ENCODE measurements at places on chromosomes 4 and X. TPM values are rescaled to one million over a fixed set of nuclear protein-coding genes. Genes with fewer than 3 reads are reported as not detected.

NOX1 gene
- 3.0 TPM for total RNA-seq

ZNF182 gene
- total RNA-seq: 3.3 TPM

STPG2 gene
- 0.24 TPM for total RNA-seq

SUPT20HL1 gene
- not detected for total RNA-seq

UGT2A1 gene
- 0.12 TPM for total RNA-seq

GPR50 gene
- not detected for total RNA-seq

BTC gene
- total RNA-seq: 1.7 TPM

ZMAT1 gene
- 2.5 TPM for total RNA-seq

GRCh38 chr4:122836941-122837340 lies 10.3 kb downstream of the FGF2 start:
- DNase-seq: no peak

- no peak for DNase-seq
Measured at GRCh38 chrX:50606300-50606950, 135.8 kb upstream of the DGKK start.

- no peak for DNase-seq
Measured at GRCh38 chr4:111678908-111679307, 466.3 kb upstream of the FAM241A start.

DNA sequence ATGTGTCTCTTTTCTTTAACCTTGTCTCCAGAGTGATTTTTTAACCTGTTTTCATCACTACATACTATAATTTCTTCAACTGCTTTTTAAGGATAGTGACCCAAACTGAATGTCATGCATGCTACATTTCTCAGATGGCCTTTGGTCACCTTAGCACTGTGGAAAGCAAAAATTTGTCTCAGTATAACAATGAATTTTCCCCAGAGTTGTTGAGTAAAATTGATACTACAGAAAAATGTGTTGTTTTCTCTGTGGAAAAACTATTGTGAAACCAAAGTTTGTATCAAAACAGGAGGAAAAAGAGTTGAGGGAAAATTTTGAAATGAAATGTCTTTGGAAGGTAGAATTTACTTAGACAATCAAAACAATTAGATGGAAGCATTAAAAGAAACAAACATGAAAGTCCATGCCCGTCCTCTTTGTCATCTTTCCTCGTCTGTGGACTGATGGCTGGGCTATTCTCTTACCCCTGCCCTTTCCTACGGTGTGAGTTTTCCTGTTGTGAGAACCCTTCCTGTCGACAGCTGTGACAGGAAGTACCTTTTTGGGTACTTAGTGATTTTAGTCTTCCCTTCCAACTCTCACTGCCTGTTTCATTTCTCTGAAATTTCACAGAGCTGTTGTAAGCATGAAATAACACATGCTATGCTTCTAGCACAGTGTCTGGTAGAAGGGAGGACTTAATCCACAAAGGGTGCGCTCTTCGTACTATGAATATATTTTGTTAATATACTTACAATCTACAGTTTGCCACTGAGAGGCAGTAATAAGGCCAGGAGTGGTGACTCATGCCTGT lies 50.8 kb downstream of the LRP2BP start:
- DNase-seq: no peak

DNA sequence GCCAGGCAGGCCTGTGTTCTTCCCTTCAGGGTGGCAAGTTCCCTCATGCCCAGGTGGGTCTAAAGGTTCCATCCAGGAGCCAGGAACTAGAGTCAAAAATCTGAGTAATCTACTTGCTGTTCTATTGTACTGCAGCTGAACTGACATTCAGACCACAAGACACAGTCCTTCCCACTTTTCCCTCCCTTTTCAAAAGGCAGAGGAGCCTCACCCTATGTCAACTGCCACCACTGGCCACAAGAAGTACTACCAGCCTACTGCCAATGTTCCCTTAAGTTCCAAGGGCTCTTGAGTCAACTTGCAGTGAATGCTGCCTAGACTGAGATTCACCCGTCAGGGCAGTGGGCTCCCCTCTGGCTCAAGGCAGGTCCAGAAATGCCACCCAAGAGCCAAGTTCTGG lies 133.5 kb downstream of the FAM47B start:
- no peak for DNase-seq

GRCh38 chr4:140888054-140888453 lies 131.9 kb upstream of the TBC1D9 start:
- no peak for DNase-seq

DNA sequence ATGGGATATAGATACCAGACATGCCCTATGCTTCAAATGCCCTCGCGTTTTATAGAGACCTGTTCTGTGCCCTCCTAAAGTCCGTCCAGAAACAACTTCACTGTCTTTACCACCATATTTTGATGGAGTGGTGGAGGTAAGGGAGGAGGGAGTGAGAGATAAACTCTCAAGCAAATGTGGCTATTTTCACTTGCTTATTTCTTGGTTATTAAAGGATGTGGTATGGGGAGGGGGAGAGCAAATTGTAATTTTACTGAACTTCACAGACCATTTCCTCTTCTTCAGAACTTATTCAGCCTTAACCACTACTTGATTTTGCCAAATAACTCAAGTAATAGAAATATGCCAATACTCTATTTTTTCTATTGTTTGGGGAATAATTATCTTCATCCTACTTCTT lies 31.5 kb downstream of the GPR174 start:
- DNase-seq: no peak

- DNase-seq: no peak
Measured at GRCh38 chr4:4837316-4837715, 22.1 kb upstream of the MSX1 start.

DNA sequence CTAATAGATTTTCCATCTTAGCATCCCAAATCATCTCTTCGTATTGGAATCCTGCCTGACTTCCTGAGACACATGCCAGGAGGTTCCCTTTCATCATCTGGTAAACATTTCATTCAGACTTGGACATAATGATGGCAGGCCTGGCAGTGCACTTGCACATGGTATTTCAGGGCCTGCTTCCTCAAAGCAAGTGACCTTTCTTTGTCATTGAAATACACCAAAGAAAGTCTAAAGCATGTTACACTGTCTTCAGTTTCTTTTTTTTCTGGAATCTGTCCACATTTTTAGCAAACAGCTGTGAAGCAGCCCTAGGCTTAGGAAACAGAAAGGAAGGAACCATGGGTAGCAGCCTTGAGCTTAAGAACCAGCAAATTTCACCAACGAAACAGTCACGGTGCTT lies 205.9 kb upstream of the VCX start:
- DNase-seq: no peak

- DNase-seq: no peak
Measured at GRCh38 chrX:134732676-134733075, 74.4 kb upstream of the PLAC1 start.

GRCh38 chr4:41179498-41180195 lies 34.7 kb downstream of the APBB2 start:
- DNase-seq: no peak

DNA sequence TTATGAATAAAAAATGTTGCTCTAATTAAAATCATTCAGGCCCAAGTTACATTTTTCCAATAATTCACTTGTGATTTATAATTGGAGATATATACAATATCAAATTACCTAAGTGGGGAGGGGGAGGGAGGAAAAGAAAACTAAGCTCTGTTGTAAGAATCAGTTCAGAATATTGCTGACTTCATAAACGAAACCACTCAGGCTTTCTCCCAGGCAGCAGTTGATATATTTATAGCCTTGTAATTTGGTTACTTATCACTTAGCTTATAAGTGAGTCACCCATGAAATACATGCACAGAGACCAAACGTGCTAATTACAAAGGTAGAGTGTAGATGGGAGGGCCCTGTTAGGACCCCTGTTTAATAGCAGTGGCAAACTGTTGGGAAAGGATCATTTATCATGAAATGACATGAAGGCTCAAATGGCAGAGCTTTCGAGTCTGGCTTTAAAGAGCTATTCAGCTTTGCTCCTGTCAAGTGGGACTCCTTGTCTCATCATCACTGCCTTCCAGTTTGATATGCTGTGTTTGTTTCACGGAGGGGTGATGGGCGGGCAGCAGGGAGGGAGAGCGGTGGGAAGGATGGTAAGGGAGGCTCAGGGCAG lies 105.6 kb upstream of the PGRMC2 start:
- no peak for DNase-seq

- no peak for DNase-seq
Measured at GRCh38 chr4:33085709-33086108, 2365.5 kb downstream of the PCDH7 start.

GRCh38 chr4:4327652-4328121 lies 37.6 kb downstream of the ZBTB49 start:
- peak; percentile 42 for DNase-seq

GRCh38 chrX:47831788-47832187 lies 4.9 kb upstream of the ZNF81 start:
- DNase-seq: peak; percentile 47

DNA sequence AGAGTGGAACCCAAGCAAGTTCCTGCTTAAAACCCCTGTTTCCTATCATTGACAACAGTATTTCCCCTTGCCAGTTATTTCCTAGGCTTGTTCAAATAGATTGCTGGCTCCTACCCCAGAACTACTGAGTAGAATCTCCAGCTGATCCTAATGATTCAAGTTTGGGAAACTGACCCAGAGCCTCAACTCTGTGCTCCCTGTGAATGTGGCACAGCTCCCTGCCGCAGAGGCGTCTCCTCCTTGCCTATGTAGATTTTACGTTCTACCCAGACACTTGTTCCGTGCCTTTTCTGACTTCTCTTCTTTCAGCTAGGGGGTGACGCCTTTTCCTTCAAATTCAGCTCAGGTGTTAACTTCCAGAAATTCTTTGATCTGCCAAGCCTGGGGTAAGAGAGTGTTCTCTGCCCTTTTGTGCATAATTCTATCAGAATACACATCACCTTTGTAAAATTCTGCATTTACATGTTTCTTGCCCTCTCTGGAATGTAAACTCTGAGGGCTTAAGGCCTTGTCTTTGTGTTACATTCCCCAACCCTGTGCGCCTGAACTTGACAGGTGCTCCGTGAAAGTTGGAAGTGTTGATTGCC lies 4.4 kb downstream of the LSM6 start:
- DNase-seq: no peak

DNA sequence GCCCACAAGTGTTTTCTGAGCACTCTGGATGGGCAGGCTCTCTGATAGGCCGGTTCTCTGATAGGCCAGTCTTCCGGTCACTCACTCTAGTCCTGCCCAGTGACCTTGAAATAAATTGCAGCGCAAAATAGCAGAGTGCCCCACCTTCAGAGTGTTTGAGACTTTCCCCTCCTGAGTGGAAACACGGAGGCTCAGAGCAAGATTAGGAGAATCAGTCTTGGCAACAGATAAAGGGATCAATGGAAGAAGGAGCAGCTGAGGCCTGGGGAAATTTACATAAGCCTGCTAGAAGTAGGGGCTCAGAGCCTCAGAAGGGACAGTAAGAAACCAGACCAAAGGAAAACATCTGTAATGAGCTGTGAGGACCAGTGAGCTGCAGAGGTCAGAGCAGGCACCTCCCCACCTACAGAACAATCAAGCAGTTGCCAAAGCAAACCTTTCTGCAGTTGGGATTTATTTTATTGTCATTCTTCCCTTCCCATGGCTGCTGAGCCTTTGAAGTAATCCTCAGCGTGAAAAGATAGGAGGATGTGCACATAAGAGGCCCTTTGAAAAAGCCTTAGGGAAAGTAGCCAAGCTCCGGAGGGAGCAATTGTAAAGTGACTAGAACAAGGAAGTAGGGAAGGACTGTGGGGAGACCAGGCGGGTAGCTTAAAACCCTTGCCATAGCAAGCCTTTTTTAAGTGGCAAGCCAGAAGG lies 89.1 kb upstream of the TSPAN5 start:
- peak; percentile 27 for DNase-seq

GRCh38 chr4:47017494-47017893 lies 13.9 kb upstream of the GABRB1 start:
- no peak for DNase-seq

- no peak for DNase-seq
Measured at GRCh38 chr4:39978904-39979303, 1.2 kb upstream of the PDS5A start.

- DNase-seq: no peak
Measured at GRCh38 chr4:40253906-40254305, 57.1 kb downstream of the RHOH start.

GRCh38 chr4:67712000-67712625 lies 11.2 kb upstream of the UBA6 start:
- no peak for DNase-seq

DNA sequence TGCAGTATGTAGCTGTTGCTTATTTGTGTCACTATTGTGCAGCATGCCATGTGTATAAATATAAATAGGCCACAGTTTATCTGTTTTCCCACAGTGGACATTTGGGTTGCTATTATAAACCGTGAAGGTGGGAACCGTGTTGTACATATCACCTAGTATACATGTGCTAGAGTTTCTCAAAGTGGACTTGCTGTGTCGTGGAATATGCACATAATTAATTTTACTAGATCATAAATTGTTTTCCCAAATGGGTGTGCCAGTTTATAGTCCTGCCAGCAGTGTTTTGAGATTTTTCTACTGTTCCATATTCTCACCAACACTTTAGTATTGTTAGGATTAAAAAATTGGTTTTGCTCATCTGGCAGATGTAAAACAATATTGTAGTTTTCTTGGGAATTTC lies 38.5 kb downstream of the PRIMPOL start:
- no peak for DNase-seq

- no peak for DNase-seq
Measured at GRCh38 chr4:128347930-128348660, 60.5 kb upstream of the PGRMC2 start.

GRCh38 chr4:98602270-98602669 lies 56.1 kb downstream of the TSPAN5 start:
- no peak for DNase-seq

DNA sequence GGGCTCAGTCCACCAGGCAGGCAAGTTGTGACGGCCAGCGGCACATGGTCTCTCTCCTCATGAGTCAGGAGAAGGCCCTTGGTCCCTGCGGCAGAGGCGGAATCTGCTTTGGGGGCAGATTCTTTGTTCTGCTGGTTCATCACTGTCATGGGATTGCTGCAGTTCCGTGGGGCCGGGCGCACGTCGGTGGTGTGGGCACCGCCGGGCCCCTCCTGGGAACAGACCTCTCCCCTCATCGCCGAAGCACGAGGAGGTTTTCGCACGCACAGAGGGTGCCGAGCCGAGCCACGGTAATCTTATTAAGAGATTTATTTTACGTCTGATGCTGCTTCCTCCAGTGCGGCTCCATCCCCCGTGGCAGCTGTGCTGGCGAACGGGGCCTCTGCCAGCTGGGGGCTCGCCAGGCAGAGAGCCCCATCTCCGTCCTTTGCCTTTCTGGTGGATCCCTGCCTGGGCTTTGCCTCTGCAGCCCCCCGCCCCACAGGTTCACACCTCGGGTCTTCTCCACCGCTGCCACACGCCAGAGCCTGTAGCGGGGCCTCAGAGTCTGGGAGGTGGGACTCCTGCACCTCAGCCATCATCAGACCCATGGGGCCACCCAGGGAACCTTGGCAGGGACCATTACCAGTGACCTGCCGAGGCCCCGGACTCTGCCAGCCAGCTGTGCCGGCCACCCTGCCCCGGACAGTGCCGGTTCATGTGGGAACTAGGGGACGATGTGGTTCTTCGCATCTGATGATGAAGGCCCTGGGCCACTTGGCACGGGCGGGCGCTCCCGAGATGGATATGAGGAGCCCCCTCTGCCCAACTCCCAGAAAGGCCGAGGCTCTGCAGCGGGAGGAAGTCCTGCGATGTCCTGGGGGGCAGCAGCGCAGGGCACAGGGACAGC lies 86.7 kb upstream of the NKX1-1 start:
- DNase-seq: no peak

Data from hepatocyte (in vitro differentiated cells).